ENCODE measurements at places on chromosomes 1 and 21.

DNA sequence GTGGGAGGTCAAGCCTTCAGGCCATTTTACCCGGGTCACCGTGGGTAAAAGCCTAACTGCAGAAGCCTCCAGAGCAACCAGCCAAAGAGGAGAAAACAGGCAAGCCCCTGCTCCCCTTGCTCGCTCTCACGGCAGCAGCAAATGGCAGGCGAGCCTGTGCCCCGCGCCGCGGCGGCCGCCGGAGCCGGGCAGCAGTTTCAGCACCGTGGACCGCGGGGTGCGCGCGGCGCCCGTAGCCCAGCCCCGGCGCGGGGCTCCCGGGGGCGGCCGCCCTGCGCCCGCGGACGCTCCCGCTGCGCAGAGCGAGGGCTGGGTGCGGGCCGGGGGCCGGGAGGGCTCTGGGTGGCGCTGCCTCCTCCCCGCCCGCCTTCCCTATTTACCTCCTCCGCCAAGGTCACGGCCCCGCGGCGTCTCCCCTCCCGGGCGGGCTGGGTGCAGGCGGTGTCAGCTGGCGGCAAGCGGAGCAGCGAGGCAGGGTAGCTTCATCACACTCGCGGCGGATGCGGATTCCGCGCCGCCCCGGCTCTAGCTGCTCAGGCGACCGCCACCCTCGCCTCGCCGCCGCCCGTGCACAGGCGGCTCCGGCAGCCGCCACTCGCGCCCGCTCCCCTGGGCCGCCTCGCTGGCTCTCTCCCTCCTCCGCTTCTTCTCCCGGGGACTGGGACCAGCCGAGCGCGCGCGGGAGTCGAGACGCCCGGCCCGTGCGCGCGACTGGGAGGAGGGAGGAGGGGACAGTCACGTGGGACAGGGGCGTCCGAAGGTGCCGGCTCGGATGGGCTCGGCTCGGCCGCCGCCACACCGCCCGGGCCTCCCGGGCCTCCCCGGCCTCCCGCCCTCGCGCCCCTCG is at the start of gene RGS7:
Gene RGS7, minus strand, starts transcription at position 687 of the 847 bp plus-strand sequence.
- DNase-seq = no peak

DNA sequence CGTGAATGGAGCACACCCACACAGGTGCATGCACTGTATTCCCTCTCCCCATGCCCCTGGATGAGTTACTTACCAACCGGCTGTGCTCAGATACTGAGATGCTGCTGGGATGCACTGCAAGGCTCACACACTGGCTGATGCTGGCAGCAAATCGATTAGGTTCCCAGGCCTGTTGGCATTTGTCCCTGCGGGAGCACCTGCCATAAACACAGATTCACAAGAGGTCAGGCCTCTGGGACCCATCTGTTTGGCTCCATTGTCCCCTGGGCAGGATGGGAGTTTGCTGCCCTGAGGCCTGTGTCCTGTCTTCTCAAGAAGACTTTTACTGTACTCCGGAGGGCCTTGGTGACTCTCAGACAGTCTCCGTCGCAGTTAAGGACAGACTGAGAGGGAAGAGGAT is 145.4 kb downstream of the PLXNA2 start:
- no peak for DNase-seq

GRCh38 chr1:24253571-24253970 is 65.6 kb upstream of the GRHL3 start:
- DNase-seq = no peak

DNA sequence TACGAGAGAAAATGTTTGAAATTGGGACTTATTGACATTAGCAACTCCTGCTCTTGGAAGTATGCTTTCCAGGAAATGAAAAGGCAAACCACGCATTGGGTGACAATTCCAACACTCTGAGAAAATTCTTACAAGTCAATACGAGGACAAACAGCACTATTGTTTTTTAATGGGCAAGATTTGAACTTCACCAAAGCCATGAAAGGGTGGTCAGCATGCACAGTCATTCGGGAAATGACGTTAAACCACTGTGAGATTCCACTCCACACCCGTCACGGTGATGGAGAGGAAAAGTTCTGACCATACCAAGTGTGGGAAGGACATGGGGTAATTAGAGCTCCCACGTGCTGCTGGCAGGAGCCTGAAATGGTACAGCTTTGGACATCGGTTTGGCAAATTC is 12.2 kb upstream of the PRXL2B start:
- DNase-seq = no peak

- DNase-seq = no peak
Observed at GRCh38 chr1:227395426-227396028, 77.2 kb upstream of the CDC42BPA start.

GRCh38 chr1:77536813-77537212 is 145.6 kb downstream of the ZZZ3 start:
- DNase-seq = no peak

GRCh38 chr1:22709227-22709626 is 1.4 kb upstream of the EPHB2 start:
- no peak for DNase-seq

DNA sequence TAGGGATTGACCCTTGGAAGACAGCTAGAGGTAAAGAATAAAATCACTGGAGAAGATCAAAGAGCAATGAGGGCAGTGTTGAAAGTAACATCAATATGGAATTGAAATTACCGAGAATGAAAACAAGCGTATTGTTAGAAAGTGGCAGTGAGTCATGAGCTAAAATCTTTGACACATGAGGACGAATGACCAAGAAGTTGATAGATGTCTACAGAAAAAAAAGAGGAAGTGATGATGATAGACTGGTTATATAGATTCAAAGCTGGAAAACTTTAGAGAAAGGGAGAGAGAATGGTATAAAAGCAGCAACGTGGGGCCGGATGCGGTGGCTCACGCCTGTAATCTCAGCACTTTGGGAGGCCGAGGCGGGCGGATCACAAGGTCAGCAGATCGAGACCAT is 12.5 kb upstream of the DNM3 start:
- DNase-seq = no peak

DNA sequence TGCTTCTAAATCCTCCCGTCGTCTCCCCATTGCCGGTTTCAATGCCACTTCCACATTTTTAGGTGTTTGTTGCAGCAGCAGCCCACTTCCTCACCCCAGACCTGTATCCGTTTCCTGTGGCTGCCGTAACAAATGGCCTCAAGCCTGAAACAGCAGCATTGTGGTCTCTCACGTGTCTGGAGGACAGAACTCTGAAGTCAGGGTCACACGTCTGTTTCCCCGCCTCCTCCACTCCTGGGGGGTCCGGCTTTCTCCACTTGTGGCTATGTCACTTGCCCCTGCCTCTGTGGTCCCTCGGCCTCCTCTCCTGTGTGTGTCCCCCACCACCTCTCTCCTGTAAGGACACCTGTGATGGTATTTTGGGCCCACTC is 21.8 kb downstream of the TRPM2 start:
- DNase-seq = peak; percentile 20

GRCh38 chr1:209527372-209527771 is 56.1 kb upstream of the CAMK1G start:
- no peak for DNase-seq

DNA sequence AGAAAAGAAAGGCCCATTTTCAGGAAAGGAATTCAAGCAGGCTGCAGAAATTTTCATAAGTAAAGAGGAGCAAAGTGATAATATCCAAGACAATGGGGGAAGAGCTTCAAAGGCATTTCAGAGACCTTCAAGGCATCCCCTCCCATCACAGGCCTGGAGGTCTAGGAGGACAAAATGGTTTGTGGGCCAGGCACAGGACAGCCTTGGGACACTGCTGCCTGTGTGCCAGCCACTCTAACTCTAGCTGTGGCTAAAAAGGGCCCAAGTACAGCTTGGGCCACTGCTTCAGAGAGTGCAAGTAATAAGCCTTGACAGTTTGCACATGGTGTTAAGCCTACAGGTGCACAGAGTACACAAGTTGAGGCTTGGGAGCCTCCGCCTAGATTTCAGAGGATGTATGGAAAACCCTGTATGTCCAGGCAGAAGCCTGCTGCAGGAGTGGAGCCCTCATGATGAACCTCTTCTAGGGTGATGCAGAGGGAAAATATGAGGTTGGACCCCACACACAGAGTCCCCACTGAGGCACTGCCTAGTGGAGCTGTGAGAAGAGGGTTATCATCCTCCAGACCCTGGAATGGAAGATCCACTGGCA is 51.8 kb upstream of the ZSWIM5 start:
- DNase-seq = no peak

DNA sequence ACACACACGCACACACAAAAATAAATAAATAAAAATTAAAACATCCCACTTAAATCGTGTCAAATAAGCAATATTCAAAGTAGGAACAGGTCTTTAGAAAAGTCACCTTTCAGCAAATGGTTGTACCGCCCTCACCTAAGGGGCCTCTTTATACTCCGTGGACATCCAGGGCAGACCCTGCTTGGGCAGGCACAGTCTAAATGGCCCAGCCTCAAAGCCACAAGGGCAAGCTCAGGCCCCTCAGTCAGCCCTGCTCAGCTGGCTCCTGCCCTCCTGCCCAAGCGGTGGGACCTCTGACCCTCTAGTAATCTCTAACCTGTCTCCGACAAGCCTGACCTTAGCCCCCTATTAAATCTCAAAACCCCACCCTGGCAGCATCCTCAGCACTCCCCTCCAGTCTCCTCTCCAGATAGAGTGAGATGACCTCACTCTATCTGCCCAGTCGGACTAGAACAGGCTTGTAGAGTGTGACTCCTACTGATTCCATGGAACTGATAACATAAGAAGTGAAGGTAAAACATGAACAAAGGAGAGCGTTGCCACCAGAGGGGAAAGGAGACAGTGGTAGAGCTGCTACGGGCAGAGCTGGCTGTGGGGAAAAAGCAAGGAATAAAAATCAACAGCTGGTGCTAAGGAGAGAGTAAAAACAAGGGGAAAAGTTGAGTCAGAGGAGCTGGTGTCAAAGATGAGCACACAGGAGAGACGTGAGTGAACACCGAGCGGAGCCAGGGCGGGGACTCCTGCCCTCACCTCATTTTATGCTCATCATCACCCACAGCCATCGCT is 36.0 kb downstream of the SIPA1L2 start:
- no peak for DNase-seq

DNA sequence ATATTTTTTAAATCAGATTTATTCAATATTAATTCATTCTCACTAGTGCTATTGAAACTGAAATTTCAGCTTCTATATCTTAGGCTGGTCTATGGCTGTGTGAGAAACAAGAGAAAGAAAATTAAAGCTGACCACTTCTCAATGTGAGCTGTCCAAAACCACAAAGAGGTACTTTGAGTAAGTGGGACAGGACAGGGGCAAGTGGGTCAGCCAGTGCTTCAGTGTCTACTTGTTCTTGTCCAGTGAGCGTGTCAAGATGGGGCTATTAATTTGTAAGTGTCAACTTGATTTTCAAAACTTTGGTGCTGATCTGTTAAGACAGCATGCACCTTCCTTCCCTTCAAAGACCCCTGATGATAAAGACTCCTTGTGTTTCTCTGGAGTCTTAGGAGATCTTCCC is 533.9 kb downstream of the PLPP3 start:
- no peak for DNase-seq

DNA sequence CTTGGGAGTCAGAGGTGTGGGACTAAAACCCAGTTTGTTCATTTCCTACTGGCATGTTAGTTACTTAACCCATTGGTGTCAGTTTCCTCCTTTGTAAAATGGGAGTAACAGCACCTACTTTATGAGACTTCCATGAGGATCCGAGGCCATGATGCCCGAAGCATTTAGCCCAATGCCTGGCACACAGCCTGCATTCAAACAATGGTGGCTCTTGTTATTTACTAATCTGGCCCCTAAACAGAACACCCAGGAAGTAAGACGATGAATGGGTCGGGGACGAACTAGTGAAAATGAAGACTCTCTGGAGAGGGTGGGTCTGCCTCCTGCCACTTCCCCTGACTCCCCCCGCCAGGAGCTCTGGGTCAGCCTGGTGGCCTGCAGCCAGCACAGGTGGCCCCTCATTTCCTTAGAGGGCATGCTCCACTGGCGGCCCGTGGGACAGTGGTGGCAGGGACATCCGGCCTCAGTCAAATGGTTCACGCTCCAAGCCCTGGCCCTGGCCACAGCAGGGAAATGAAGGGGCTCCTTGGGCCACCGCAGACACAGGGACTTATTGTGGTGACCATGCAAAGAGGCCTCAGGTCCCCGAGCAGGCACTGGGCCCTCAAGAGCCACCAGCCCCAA is 9.5 kb upstream of the TAS1R2 start:
- DNase-seq = no peak

DNA sequence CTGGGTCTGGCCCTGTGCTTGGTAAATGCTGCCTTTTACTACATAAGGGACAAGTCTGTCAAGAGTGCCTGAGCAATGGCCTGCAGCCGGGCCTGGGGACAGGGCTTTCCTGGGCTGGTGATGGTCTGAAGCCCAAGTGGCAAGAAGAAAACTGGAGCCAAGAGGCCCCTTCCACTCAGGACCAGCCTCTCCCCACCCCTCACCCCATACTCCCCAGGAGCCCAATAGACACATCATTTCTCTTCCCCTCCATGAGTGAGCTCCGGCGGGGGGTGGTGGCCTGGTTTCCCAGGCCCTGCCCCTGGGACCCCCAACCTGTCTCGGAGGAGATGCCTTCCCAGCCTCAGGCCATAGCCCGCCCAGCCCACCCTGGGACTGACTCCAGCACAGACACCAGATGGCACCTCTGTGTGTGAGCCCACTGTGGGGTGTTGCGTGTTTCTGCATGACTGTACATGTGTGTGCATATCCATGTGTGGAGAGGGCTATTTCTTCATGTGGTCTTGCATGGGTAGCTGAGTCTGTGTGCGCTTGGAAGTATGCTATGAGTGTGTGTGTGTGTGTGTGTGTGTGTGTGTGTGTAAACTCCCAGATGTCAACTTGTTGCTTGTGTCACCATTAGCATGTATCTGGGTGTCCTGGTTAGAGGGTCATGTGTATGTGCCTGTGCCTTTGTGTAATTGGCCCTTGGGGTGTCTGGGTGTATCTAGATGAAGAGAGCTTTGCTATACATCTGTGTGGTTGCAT is 14.3 kb upstream of the LRP8 start:
- no peak for DNase-seq

- DNase-seq = no peak
Observed at GRCh38 chr1:48701445-48701844, 75.2 kb downstream of the BEND5 start.

GRCh38 chr21:33802481-33802880 is 113.1 kb downstream of the ATP5PO start:
- DNase-seq = no peak

DNA sequence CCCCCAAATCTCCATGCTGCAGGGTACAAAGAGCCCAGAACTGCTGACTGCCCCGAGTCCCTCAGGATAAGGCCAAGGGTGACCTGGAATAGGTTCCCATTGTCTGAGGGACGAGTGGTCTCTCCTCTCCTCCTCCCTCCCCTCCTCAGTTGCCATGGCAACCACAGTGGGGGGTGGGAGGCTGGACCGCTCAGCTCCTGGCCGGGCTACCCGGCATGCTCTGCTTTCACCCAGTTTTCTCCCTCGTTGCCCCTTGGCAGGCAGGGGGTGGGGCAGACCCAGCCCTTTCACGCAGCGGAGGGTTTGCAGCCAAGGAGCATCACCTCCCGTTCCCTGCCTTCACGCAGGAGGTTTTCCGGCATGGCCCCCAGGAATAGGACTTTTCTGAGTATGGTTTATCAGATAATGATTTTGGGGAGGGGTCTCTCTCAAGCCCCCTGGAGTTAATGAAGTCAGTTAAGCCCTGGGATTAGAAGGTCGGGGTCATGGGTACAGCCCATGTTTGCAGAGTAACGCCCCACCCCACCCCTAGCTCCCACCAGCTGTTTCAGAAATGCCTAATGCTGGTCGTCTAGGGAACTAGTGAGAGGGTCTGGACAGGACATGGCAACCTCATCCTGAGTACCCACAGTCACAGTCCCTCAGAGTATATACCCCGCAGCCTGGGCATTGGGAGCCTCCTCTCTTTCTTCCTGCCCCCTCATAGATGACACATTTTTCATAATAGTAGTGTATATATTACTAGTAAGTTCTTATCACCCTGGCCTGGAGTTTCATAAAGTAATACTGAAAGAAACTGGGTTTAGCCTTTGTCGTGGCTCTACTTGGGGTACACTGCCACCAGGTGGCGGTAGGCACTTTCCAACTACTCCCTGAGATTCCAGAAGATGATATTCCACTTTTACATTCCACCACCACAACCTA is 20.7 kb downstream of the C1QB start:
- no peak for DNase-seq

All from CD4-positive, alpha-beta T cell treated with Interleukin-2 at 100 ng/mL for 4 hours (primary cell).